ENCODE measurements at places on chromosomes 7 and 10.

- no peak for DNase-seq
These were observed 40.8 kb downstream of the TAS2R41 start for GRCh38 chr7:143518521-143518920.

- DNase-seq, result no peak
These were observed 124.2 kb downstream of the TES start for GRCh38 chr7:116334555-116334954.

GRCh38 chr7:45253368-45253767 lies 95.8 kb downstream of the RAMP3 start:
- no peak for DNase-seq

DNA sequence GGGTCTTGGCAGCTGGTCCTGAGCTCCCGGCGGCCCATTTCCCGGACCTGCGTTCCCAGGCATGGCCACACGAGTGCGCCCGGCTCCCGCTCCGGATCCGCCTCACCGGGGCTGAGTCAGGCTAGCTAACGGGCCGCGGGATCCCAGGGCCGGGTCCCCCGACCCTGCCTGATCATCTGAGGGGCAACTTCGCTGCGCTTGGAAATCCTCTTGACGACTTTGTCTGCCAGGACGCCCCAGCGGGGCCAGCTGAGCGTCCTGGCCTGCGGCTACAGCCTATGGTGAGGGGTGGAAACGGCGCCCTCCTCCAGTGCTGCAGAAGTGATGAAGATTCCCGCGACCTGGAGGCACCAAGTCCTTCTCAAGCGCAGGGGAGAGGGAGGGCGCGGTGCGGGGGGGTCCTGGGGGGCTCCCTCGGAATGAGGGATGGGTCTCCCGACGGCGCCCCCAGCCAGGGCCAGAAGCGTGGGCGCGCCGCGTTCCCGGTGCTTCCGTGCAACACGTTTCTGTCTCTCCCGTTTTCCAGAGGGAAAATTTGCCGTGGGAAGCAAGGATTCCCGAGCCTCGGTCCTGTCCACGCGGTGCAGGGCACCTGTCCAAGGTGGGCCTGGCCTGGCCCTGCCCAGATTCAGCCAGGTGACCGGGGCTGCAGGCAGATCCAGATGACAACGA lies 212.4 kb downstream of the CCSER2 start:
- DNase-seq, result peak; percentile 73

DNA sequence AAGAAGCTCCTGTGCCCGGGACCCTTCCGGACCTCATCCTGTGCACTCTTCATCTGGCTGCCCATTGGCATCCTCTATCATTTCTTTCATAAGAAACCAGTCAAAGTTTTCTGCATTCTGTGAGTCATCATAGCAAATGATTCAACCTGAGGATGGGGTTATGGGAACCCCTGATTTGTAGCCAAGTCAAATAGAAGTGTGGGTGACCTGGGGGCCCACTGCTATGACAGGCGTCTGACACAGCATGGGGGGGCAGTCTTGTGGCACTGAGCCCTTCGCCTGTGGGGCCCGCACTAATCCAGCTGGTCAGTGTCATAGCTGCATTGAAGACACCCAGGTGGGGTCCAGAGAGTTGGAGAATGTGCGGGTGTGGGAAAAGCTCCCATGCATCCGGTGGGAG lies 230.4 kb downstream of the USP6NL start:
- no peak for DNase-seq

Measured in CD4-positive, alpha-beta T cell treated with Interleukin-17A for 4 hours (primary cell).